ENCODE measurements at places on chromosomes 2 and 18.
A peak's percentile ranks its signal among the peaks of the same experiment; 100 is the strongest.

DNA sequence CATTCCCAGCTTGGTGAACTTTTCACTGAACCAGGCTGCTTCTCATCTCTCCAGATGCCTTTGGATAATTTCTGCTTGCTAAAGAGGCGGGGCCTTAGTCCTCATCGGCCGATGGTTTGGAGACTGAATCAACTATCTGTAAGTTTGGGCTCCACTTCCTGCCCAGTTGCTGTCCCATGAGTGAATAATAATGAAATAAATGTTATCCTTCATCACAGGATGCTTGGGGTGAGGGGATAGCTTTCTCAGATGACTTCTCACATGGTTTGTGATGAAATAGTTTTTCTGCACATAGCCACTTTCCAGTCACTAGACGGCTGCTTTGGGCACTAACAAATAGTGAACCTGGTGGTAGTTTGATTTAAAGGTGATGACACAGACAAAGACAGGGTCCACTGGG lies 376.6 kb upstream of the TRIB2 start:
- peak; percentile 81 for DNase-seq

DNA sequence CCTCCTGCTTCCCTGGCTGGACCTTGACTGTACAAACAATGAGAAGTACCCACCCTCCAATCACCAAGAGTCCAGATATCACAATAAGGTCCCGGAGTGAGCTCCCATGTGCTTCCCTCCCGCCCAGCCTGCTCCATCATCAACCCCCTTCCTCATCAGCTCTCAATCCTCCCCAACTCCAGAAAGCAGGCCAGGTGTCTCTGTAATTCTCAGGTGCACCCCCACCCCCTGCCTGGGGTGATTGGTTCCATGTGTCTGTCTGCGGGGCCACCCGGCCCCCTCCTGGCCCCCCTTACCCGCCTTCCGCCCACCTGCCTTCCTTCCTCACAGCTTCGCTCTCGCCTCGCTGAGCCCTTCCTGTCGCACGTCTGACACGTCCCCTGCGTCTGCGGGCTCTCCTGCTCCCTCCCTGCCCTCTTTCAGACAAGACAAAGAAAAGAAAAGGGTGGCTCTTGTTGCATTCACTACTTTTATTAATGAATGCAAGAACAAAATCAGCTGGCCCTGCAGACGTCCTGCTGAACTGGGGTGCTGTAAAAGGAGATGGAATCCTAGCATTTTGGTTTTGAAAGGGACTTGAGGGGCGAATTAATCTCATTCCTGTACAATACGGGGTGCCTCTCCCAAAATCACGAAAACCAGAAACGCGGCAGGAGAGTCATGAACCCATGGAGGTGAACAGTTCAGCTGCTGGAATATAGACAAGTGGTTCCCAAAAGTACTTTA lies 26.5 kb upstream of the IGFBP2 start:
- DNase-seq: peak; percentile 57

GRCh38 chr18:44411976-44412375 lies 268.7 kb upstream of the SETBP1 start:
- peak; percentile 11 for DNase-seq

GRCh38 chr2:102294802-102295489 lies 16.4 kb upstream of the IL1RL1 start:
- DNase-seq: no peak

- no peak for DNase-seq
Observed at GRCh38 chr2:191721331-191721730, 43.4 kb downstream of the NABP1 start.

DNA sequence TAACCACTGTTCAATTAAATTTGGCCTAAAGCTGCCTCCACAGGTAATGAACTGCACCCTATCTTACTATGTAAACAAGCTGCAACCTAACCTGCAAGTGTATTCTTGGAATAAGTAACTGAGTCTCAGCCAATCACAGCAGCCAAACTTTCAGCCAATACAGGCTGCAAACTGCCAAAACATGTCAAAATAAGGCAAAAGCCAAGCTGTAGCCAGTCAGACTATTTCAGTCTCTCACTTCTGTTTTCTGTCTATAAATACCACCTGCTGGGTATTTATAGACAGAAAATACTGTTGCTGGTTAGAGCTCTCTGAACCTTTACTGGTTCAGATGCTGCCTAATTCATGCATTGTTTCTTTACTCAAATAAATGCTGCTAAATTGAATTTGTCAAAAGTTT lies 14.3 kb downstream of the C2orf76 start:
- no peak for DNase-seq

DNA sequence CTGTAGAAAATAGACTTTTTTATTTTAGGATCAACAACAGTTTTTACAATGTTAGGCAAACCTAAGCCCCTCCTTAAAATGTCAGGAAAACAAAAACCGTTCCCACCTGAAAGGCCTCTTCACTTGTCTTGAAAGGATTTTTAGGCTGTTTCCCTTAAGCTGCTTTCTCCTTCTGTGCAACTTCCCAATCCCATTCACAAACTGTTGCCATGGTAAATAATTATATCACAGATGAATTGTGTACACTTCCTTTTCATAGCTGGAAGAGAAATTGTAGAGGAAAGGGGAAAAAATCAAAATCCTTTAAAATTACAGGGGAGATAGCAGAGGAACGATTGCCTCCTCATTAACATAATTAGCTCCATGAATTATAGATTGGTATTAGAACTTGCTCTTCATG lies 1488.0 kb upstream of the CELF4 start:
- no peak for DNase-seq

DNA sequence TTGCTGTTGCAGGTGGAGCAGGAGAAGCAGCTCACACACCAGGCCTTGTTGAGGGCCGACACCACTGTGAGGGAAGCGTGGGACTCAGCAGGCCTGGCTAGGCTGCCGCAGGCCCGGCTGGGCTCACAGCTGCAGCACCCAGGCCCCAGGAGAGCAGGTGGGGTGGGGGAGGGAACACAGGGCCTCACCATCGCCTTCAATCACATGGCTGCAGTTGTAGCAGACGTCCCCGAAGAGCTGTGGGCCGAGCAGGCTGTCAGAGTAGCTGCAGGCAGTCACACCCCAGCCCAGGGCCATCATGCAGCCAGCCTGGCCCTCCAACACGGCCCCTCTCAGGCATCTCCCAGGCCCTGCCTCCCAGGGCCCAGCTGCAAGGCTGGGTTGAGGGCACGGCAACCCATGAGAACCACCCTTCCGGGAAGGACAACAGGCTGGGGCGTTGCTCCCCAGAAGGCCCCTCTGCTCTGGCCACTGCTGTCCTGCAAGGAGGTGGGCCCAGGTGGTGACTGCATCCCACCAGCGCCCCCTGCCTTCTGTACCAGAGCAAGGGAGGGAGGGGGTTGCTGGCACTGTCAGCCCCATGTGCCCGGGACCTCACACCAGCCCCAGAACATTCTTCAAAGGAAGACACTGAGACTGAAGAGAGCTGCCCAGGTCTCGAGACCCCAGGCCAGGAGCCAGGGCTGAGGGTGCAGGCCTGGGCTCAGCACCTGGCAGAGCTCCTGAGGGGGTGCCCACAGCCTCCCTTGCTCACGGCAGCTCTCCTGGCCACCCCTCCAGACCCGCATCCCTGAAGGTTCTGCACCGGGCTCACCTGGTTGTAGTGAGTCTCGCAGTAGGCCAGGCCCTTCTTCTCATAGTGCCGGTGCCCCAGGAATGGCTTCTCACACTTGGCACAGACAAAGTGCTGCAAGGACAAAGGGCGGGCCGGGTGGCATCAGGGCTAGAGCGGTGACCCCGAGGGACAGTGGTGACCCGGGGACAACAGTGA lies 5.6 kb upstream of the GPR17 start:
- no peak for DNase-seq

GRCh38 chr18:48575301-48575657 lies 36.4 kb downstream of the CTIF start:
- DNase-seq: no peak

- DNase-seq: no peak
Observed at GRCh38 chr2:240598311-240598911, 11.9 kb downstream of the CAPN10 start.

- DNase-seq: no peak
Observed at GRCh38 chr2:99756059-99756458, 266.2 kb upstream of the REV1 start.

DNA sequence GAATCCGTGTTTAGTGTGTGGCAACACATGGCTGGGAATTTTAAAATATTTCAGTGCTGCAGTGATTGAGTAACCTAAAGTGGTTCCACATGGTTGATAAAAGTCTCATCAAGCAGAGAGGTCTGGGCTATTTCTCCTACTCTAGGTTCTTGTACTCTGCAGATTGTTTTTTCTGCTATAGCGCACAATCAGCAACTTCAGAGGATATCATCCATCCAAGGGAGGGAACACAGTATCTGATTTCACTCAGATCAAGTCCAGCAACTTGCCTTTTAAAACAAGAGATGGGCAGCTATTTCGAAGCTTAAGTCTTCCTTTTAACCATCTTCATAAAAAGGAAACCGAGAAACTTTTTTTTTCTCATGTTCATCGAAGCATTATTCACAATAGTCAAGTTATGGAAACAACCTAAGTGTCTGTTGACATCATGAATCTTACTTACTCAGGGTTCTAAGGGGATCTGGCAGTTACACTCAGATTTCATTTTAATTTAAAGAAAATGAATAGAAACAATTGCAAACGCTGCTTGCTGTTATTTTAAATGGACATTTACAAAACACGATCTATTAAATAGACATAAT lies 172.7 kb upstream of the TRIB2 start:
- peak; percentile 70 for DNase-seq

- DNase-seq: no peak
Observed at GRCh38 chr2:85255456-85255812, 72.4 kb downstream of the TGOLN2 start.

GRCh38 chr2:176449852-176450251 lies 180.6 kb downstream of the MTX2 start:
- DNase-seq: peak; percentile 72

GRCh38 chr2:236208019-236208926 lies 40.1 kb upstream of the GBX2 start:
- no peak for DNase-seq

- DNase-seq: no peak
Observed at GRCh38 chr2:5677133-5677532, 15.1 kb upstream of the SOX11 start.

- no peak for DNase-seq
Observed at GRCh38 chr2:202109139-202109736, 36.2 kb downstream of the KIAA2012 start.

- no peak for DNase-seq
Observed at GRCh38 chr2:216098421-216099334, 10.5 kb upstream of the XRCC5 start.

- no peak for DNase-seq
Observed at GRCh38 chr2:235770909-235771820, 277.3 kb downstream of the AGAP1 start.

- DNase-seq: peak; percentile 33
Observed at GRCh38 chr2:14749884-14750283, 117.4 kb downstream of the LRATD1 start.

- no peak for DNase-seq
Observed at GRCh38 chr2:143732871-143733270, 603.7 kb downstream of the ARHGAP15 start.

DNA sequence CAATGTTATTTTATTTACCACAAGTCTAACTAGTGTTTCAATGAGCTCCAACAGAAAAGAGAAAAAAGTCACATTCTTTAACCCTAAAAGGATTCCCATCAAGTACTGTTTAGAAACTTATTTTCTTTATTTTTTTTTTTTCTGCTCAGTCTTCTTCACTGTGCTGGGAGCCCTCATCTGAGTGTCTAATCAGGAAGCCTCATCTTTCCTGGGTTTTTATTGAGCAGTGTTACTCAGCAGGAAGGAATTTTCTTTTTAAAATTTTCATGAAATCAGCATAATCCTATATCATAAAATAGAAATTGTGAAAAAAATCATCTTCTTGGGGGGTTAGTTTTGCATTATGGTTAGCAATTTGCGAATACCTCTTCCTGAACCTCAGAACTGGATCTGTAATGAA lies 453.8 kb downstream of the CDH2 start:
- DNase-seq: peak; percentile 61

GRCh38 chr2:68253219-68254068 lies 1.1 kb upstream of the PPP3R1 start:
- no peak for DNase-seq

DNA sequence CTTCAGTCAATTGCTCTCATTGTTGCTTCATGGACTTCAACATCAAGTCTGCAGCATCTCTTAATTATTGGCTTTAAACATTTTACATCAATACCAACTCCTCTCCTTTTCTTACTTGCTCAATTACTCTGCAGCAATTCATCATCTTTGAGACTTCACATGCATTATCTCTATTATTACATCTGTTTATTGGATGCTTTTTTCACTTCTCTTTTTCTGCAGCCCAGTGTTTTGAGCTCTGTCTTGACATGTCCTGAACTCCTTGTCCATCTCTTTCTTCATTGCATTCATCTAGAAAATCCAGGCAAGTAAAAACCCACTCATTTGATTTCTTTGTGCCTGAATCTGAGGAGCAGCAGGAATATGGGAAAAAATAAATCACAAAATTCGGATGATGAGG lies 647.9 kb downstream of the PLCL1 start:
- DNase-seq: no peak

DNA sequence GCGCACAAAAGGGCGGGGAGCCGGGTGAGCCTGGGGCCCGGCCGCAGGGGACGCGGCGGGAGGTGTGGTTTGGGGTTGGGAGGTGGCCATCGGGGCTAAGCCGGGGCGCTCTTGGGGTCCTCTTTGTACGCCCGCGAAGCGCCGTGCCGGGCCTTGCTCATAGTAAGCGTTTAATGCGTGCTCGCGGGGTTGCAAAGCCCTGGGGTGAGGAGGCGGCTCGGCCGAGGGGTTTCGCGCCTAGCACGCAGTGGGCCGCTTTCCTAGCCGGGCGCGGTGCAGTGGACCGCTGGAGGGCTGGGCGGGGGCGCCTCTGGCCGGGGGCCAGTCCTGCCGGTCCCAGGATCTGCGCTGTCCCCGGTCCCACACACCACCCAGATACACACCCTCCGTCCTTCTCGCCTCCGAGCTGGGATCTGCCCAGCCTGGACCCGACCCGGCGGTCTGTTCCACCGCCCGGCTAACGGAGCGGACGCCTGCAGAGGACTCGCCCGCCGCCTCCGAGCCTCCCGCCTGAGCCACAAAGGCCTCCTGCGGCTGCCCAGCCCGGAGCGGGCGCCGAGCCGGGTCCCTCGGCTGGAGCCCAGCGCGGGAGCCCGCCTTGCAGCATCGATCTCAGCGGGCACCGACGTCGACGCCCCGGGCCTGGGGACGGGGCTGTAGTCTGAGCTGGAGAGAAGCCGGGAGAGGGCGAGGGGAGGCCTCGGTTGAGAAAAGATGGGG lies 564 bp downstream of the DPYSL5 start:
- DNase-seq: no peak

DNA sequence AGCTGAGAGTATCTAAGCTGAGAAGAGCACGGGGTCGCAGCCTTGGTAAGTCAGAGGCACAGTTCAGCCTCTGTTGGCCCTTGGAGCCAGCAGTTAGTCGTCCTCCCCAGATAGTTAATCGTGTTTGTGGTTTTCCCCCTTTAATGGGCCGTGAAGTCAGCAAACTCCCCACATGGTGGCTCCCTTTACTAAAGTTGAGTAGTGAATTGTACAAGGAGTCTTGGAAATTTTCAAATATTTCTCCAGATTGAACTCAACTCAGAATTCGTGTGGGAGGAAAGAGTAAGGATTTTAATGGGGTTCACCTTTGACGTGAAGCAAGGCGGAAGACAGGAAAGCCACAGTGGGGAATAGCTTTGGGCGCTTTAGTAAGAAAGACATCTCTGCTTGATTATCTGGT lies 2.4 kb upstream of the ADCYAP1 start:
- peak; percentile 5 for DNase-seq
